ENCODE measurements at places on chromosomes 3 and 15.

- no peak for DNase-seq
Observed at GRCh38 chr15:78977591-78978347, 32.9 kb upstream of the CTSH start.

GRCh38 chr15:72782274-72783003, 1.1 kb downstream of the ADPGK start:
- no peak for DNase-seq

DNA sequence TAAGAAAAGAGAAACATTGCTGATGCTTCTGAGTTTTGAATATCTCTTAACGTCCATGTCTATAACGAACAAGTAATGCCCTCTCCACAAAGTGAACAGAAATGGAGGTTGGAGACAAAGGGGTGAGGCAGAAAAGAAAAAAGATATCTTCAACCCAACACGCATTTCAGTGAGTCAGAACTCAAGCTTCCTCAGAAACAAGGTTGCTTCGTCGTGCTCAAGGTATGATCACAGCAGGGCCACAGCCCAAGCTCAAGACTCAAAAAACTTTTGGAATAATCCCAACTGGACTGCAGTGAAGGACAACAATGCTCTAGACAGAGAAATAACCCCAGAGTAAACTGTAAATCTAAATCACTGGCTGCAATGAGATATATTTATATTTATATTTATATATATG, 18.9 kb downstream of the WNT5A start:
- DNase-seq: peak; percentile 55

- DNase-seq: peak; percentile 31
Observed at GRCh38 chr15:40891810-40892446, 2.3 kb upstream of the VPS18 start.

DNA sequence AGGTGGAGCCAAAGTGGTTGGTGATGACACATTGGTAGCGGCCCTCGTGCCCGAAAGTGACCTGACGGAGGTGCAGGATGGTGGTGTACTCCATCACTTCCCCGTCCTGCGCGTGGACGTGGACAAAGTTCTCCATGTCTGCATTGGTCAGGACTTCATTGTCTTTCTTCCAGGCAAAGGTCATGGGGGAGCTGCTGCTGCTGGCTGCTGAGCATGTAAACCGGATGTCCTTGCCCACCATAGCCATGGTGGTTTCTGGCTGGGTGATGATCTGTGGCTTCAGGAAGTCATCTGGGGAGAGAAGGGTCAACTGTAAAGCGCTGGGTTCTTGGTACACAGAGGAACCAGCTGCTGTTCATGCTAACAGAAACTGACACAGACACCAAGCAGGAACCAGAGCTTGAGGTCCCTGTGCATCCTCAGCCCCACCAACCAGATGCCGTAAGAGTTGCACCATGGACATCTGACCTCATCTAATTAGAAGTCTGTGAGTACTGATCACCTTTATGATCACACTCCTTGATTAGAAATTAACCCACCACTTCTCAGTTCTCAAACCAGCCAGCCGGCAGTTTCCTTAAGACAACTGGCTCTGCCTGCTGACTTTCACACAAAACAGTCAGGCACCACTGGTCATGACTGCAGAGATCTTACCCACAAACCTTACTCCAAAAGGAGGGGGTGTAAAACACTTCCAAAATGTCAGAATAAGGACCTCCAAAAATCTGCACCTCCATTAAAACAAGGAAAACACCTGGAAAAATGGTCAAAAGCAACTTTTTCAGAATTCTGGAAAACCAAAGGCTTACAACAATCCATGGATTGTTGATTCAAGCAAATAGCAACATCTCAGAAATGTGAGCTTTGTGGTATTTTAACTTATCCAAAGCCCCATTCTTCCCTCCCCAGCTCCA, 114.6 kb downstream of the LRIG1 start:
- no peak for DNase-seq

DNA sequence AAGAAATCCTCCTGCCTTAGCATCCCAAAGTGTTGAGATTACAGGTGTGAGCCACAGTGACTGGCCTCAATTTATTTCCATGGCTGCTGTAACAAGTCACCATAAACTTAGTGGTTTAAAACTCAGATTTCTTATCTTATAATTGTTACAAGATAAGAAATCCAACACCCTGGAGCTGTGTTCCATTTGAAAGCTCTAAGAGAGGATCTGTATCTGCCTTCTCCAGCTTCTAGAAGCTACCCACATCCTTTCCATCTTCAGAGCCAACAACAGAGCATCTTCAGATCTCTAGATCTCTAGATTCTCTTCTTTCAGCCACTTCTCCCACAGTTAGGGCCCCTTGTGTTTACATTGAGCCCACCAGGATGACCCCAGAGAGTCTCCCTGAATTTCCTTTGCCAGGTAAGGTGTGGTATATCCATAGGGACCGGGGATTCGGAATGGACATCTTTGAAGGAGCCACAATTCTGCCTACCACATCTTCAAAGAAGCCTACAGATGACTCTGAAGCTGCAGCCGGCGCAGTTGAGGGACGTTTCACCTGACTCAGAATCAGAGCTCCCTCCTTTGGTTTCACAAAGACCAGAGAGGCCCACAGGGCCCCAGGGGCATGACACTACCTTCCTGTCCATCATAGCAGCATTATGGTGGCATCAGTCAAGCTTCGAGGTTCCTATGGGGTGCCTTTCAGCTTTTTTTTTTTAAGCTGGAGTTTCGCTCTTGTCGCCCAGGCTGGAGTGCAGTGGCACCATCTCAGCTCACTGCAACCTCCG, 87.0 kb upstream of the IGF1R start:
- no peak for DNase-seq

GRCh38 chr15:101188637-101189408, 63.0 kb downstream of the CHSY1 start:
- DNase-seq: peak; percentile 76

GRCh38 chr3:47406762-47407149, 25.9 kb downstream of the PTPN23 start:
- no peak for DNase-seq

- DNase-seq: no peak
Observed at GRCh38 chr3:152557302-152557999, 277.5 kb upstream of the P2RY1 start.

DNA sequence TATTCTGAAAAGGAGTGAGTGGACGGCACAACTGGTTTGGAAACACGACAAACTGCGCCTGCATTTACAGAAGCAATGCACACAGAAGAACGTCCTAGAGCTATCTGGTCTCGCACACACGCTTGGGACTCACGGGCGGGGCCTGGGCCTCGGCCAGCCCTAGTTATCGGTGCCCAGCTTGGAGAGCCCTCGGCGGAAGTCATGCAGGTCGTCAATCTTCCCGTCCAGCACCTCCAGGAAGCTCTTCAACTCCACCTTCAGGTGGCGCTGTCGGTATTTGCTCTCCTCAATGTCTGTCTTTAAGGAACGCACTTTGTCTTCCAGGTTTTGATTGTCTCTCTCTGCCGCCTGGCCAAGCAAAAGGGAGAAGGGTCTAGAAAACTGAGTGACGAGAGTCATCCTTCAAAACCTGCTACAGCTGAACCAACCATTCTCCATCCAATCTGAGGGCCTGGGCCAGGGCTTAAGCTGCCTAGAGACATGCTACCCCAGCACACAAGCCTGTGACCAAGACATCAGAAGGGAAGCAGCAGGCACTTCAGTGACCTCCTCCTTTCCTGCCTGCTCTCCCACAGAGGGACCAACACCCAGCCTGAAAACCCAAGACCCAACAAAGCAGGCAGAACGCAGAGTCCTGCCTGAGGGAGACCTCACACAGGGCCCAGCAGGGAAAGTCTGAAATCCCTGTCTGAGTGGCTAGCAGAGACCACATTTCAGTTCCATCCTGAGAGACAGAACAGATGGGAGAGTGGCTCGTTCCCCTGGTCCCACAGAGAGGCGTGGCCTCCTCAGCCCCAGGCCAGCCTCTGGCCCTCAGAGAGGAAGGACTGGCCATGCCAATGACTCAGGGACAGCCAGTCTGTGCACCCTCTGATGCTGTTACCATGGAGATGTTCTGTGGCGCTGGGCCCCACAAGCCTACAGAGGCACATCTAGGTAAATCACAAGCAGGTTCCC, 40.4 kb downstream of the WHAMM start:
- DNase-seq: peak; percentile 83

DNA sequence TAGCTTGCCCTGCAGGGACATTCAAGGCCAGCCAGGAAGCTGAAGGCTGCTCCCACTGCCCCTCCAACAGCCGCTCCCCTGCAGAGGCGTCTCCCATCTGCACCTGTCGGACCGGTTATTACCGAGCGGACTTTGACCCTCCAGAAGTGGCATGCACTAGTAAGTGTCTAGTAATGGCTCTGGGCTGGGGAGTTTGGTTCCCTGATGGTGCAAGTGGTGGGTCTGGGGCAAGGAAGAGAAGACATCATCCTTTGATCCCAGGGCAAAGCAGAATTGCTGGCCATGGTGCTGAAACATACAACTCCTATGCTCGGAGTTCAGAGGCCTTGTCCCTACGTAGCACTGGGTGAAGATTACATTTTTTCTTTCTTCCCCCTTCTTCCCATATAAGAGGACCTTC, 311.4 kb downstream of the EPHB1 start:
- no peak for DNase-seq

GRCh38 chr3:108448593-108448992, 61.8 kb downstream of the MYH15 start:
- no peak for DNase-seq

GRCh38 chr3:29331456-29332194, 50.8 kb downstream of the RBMS3 start:
- no peak for DNase-seq

DNA sequence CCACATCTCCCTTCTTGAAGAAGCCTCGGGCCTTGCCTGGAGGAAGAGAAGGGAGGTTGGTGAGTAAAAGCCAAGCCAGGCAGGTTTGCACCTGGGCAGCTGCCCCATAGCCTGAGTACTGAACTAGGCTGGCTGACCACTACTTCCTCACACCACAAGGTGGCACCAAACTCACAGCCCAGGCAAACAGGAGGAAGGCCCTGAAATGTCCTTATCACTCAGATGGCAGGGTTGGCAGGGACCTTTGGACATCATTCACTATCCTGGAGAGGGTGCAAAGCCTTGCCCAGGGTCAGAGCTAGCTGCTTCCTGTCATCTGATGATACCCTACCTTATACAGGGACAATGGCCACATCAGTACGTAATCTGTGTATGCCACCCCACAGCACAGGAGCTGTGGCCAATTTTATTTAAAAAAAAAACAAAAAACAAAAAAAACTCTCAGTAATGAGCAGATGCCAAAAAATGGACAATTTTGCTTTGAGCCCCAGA, 2.2 kb upstream of the GRAMD2A start:
- DNase-seq: peak; percentile 48

- DNase-seq: no peak
Observed at GRCh38 chr15:73900095-73900712, 26.1 kb upstream of the LOXL1 start.

DNA sequence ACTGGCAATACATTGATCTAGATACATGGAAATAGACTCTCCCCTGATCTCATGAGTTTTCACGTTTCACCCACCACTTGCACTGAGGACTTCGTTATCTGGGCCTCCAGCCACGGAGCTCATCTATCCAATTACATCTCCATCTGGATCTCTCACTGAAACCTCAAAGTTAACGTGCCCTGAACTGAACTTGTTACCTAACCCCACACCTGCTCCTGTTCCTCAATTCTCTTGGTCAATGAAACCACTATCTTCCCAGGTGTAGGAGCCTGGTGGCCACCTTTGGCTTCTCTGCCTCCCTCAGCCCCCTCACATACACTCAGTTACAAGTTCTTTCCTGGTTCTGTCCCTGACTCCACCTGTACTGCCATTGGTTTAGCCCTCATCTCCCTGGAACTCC, 9.7 kb downstream of the DGKG start:
- no peak for DNase-seq

GRCh38 chr3:188915127-188915526, 256.6 kb upstream of the TPRG1 start:
- peak; percentile 24 for DNase-seq

DNA sequence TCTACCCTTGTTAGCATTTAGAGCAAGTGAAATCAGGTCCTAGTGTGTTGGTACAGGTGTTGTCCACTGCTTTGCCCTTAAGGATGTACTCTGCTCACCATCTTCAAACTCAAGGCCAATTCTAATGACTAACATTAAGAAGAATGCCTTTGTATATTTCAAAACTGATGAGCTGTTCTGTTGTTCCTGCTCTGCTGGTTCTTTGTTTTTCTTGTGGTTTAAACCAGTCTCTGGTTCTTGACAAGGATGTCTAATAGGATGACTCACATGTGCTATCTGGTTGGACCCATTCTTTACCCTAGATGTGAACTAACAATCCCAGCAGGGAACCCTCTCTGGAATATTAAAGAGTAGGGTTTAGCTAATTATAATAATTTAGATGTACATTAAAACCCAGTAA, 17.3 kb downstream of the ABHD5 start:
- peak; percentile 97 for DNase-seq

- no peak for DNase-seq
Observed at GRCh38 chr3:114151091-114151490, 27.8 kb downstream of the DRD3 start.

DNA sequence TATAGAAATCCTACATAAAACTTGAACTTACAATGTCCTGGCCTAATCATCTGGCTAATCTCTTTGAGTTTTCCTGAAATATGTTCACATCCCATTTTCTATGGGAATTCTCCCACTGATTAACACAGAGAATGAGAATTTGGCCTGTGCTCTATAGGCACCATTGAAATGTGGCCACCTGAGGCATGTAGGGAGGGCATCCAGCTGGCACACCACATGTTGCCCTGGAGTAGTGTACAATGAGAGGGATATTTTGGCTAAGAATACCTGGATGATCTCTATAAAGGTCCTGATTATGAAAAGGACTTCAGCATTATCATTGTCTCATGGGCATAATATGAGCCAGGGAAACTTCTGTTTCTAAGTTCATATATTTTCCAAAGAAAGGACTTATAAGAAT, 324.0 kb downstream of the ZBTB20 start:
- no peak for DNase-seq

GRCh38 chr3:172270557-172271166, 177.6 kb downstream of the GHSR start:
- DNase-seq: no peak

- DNase-seq: no peak
Observed at GRCh38 chr3:42717306-42717705, 14.7 kb upstream of the HHATL start.

DNA sequence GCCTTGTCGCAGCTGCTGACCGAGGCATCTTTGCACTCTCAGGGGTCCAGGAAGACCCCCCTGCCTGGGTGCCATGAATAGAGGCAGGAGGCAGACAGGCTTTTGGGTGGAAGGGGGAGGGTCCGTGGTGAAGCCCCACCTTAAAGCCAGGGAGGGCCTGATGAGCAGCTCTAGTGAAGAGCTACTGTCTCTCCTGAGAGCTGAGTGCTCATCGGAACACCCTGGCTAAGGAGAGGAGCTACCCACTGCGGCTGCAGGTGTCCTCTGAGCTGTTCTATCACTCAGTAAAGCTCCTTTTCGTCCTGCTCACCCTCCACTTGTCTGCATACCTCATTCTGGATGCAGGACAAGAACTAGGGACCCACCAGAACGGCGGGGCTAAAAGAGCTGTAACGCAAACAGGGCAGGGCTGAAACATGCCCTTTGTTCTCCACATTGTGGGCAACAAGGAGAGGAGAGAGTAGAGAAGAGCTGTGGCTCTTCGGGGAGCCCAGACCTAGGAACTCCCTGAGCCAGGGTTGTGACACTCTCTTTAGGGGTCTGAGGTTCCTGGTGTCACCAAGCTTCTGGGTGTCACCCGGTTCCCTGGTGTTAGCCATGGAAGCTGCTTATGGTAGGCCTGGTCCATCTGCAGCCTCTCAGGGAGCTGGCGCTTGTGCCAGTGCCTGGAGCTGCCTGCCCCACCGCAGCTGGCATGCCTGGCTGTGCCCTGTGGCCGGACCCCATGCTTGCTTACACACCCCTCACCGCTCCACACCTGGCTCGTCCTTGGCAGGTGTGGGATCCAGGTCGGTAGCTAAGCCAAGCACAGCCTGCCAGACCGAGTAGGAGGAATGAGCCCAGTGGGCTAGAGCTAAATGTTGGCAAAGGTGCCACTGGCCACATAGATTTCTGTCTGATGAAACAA, 26.2 kb upstream of the TFG start:
- DNase-seq: no peak

All from HCEC 1CT (cell line).